ENCODE measurements at places on chromosomes 7 and 10. TPM values are rescaled to one million over a fixed set of nuclear protein-coding genes. Genes with fewer than 3 reads are reported as not detected.

Gene AKR1C3
- total RNA-seq, result 4.6 TPM

DNA sequence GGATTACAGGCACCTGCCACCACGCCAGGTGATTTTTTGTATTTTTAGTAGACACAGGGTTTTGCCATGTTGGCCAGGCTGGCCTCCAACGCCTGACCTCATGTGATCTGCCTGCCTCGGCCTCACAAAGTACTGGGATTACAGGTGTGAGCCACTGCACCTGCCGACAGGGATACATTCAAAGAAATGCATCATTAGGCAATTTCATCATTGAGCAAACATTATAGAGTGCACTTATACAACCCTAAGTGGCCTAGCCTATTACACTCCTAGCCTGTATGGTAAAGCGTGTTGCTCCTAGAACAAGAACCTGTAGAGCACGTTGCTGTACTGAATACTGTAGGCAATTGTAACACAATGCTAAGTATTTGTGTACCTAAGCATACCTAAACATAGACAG lies 350.3 kb downstream of the GALNT17 start:
- H3K4me3 ChIP-seq, result no peak overlapping the region
- peaks cover 4% of the 10 kb centered on the region for H3K27me3 ChIP-seq
- H3K4me1 ChIP-seq, result peaks cover 2% of the 10 kb centered on the region
- no peak overlapping the region for H3K27ac ChIP-seq

Gene CFAP43
- total RNA-seq, result 4.7 TPM

Gene BTBD16
- not detected for total RNA-seq

Gene ASB4
- total RNA-seq, result not detected

DNA sequence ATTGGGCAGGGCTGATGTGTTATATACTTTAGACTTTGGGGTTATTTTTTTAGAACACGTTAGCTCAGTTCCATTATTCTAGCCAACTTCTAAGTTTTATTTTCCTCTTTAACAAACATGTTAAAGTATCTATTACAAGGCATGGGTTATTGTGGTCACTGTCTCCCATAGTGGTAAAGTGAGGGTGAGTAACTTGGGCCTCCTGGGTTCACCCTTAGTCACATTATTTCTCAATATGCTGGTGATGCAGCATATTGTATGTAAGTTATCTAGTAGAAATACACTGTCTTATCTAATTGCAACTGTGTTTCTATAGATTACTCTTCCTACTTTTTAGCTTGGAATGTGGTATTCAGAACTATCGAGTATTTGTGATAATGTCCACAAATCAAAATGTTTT lies 65.9 kb downstream of the BBS9 start:
- H3K27ac ChIP-seq, result no peak overlapping the region
- H3K4me3 ChIP-seq, result no peak overlapping the region
- peaks cover 11% of the 10 kb centered on the region for H3K4me1 ChIP-seq
- no peaks in the 10 kb centered on the region for H3K27me3 ChIP-seq
- DNase-seq, result no peak

GRCh38 chr7:68542831-68543230 lies 1055.4 kb upstream of the AUTS2 start:
- no peaks in the 10 kb centered on the region for H3K36me3 ChIP-seq
- no peak overlapping the region for H3K27ac ChIP-seq
- H3K27me3 ChIP-seq, result peaks cover 7% of the 10 kb centered on the region
- DNase-seq, result no peak
- peaks cover 4% of the 10 kb centered on the region for H3K4me1 ChIP-seq
- no peak overlapping the region for H3K4me3 ChIP-seq

- no peak for DNase-seq
- H3K4me3 ChIP-seq, result no peak overlapping the region
- no peaks in the 10 kb centered on the region for H3K27me3 ChIP-seq
- H3K27ac ChIP-seq, result no peak overlapping the region
- no peaks in the 10 kb centered on the region for H3K36me3 ChIP-seq
Measured at GRCh38 chr7:111096997-111097396, 6.1 kb downstream of the LRRN3 start.

Gene GIMAP1
- total RNA-seq, result not detected

- no peak for DNase-seq
- no peak overlapping the region for H3K4me3 ChIP-seq
- H3K27ac ChIP-seq, result no peak overlapping the region
- no peaks in the 10 kb centered on the region for H3K27me3 ChIP-seq
Measured at GRCh38 chr7:30142710-30143109, 7.9 kb downstream of the MTURN start.

Gene CALML3
- not detected for total RNA-seq

DNA sequence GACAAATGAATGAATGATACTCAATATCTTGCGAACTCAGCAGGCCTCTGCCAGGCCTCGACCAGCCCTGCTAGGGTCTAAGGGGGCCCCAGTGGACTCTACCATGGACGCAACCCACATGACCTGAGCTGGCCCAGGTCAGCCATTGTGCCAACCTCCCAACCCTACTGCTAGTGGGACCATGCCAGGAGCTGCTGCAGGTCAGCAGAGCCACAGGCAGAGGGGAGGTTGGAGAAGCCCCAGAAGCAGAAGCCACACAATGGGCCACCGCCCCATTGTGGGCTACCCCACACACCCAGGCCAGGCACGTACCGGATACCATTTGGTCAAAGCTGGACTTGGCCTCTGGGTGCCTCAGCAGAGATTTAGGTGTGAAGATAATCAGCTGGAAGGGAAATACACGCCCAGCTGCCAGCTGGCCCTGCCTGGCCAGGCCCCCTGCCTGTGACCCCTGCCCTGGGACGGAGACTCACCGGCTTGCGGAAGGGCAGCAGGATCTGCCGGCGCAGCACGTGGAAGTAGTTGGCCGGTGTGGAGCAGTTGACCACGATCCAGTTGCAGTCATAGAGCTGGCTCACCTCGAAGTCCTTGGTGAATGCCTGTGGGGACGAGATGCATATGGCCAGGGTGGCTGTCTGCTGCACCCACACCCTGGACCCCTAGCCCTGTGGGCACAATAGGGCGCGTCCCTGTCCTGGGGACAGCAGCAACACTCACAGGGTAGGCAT lies 24.5 kb downstream of the OGDHL start:
- H3K36me3 ChIP-seq, result peaks cover 2% of the 10 kb centered on the region
- H3K4me1 ChIP-seq, result peaks cover 1% of the 10 kb centered on the region
- no peaks in the 10 kb centered on the region for H3K27me3 ChIP-seq
- H3K4me3 ChIP-seq, result no peak overlapping the region
- no peak for DNase-seq

DNA sequence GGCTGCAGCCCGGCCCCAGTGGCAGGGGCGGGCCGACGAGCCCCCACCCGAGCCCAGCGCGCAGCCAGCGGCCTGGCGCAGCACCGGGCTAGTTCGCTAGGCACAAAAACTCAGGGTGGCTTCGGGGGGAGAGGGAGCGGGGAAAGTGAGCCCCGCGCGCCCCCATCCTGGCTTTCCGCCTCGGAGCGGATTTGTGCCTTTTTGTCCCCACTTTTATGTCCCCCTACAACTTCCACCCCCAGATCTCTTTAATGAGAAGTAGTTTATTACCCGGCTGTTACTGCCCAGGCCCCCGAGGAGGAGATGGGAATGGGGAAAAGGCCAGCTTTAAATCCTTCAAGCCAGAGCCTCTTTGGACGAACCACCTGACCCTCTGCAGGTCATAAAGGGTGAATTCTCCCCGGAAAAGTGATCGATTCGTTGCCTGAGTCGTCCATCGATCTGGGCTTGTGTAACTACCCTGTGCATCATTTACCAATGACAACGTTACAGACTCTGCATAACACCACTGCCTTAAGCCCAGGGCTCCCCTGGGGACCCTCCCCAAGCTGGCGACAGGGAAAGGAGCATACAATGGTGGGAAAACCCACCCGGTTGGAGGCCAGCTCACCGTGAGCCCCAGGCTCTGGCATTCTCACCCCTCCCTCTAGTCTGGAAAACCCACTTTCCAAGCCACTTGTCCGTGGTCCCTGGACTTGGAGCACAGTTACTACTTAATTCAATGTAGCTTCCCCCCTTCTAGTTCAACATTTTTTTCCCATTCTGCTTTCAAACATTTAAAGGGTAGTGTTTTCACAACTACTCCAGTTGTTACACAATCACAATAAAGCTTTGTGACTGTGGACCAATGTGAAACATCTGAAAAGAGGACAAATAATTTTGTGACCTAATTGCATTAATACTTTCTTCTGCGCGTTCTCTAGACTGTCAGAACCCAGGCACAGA lies 748 bp upstream of the SH3PXD2A start:
- H3K27me3 ChIP-seq, result no peaks in the 10 kb centered on the region
- H3K27ac ChIP-seq, result peak overlapping the region; percentile 96
- H3K4me1 ChIP-seq, result peaks cover 40% of the 10 kb centered on the region
- peak; percentile 48 for DNase-seq
- peak overlapping the region; percentile 83 for H3K4me3 ChIP-seq

- DNase-seq, result no peak
- H3K4me1 ChIP-seq, result peaks cover 23% of the 10 kb centered on the region
- no peaks in the 10 kb centered on the region for H3K27me3 ChIP-seq
- H3K36me3 ChIP-seq, result peaks cover 3% of the 10 kb centered on the region
- H3K27ac ChIP-seq, result no peak overlapping the region
- H3K4me3 ChIP-seq, result no peak overlapping the region
Measured at GRCh38 chr7:29243910-29244655, 49.5 kb downstream of the CHN2 start.

GRCh38 chr7:126450269-126450671 lies 802.5 kb downstream of the GRM8 start:
- no peak overlapping the region for H3K27ac ChIP-seq
- no peaks in the 10 kb centered on the region for H3K27me3 ChIP-seq
- H3K4me1 ChIP-seq, result peaks cover 15% of the 10 kb centered on the region

- no peak overlapping the region for H3K27ac ChIP-seq
- no peak for DNase-seq
- peaks cover 19% of the 10 kb centered on the region for H3K27me3 ChIP-seq
- H3K4me3 ChIP-seq, result no peak overlapping the region
- no peaks in the 10 kb centered on the region for H3K36me3 ChIP-seq
Measured at GRCh38 chr10:7300384-7300971, 110.4 kb downstream of the SFMBT2 start.

DNA sequence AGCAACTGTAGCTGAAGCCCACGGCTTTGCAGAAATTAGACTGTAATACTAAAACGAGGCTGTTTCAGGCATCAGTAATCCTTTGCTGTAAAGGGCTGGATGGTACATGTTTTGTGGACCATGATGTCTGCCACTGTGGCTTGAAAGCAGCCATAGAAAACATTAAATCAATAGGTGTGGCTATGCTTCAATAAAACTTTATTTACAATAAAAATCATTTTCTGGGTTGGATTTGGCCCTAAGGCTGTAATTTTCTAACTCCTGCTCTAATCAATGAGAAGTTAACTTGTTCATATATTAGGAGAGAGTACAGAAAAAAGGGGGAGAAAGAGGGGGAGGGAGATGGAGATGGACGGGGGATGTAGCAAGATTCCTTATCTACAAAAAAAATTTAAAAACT lies 183.4 kb downstream of the PIP4K2A start:
- H3K36me3 ChIP-seq, result peaks cover 8% of the 10 kb centered on the region
- H3K27ac ChIP-seq, result no peak overlapping the region
- no peaks in the 10 kb centered on the region for H3K27me3 ChIP-seq
- DNase-seq, result no peak

Gene TRIM24
- total RNA-seq, result 114 TPM

Gene WDR86
- 80.6 TPM for total RNA-seq
